ENCODE measurements at places on chromosomes 4 and X.

DNA sequence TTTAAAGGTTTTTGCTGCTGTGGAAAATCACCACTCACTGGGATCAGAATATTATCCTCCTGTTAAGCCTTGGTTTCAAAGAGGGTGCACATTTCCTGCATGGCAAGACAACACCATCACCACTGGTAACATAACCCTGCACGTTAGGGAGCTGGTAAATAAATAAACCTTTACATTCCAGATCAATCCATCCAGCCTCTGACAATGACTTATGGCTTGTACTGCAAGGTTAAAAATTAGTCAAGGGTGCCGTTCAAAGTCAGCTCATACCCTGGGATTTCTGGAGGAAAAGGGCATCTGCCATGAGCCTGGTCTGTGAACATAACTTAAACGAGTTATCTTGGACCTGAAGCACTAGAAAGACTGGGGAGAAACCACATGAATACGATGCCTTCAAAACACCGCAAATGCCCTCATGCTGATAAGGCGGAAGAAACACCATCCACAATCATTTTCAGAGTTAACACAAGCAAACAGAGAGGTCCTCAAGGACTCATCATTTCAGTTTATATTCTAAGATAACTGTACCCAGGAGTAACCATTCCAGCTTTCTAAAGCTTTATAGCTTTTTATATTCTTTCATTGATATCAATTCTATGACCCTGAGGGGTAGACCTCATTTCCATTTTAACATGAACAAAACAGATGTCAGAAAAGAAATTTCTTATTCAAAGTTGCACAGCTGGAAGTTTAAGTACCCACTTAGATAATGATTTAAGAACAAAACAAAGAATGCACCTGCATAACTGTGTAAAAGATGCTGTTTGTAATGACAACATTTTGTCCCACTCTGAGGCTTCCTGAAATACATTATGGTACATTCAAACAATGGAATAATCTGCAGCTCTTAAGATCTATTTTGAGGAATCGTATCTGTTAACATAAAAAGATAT is 103.1 kb downstream of the NPNT start:
- DNase-seq = no peak

- no peak for DNase-seq
Measured at GRCh38 chr4:20319825-20320612, 68.3 kb downstream of the SLIT2 start.

GRCh38 chr4:24846716-24847115 is 51.3 kb downstream of the SOD3 start:
- no peak for DNase-seq

DNA sequence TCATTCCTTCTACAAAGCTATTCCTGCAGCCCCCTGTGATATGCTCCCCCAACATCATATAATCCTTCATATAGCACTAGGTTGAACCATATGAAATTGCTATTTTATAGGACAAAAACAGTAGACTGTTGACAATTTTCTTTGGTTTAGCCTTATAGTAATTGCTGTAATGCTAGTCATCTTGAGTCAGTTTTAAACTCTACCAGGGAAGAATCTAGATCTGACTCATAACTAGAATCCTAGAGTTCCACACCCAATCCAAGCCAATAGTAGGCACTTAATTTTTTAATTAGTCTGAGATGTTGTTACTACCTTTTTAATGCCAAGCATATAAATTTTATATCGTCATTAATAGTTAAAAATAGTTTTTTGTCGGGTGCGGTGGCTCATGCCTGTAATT is 136.8 kb downstream of the CHRNA9 start:
- DNase-seq = no peak

- no peak for DNase-seq
Measured at GRCh38 chr4:126727461-126727860, 905.3 kb upstream of the INTU start.

DNA sequence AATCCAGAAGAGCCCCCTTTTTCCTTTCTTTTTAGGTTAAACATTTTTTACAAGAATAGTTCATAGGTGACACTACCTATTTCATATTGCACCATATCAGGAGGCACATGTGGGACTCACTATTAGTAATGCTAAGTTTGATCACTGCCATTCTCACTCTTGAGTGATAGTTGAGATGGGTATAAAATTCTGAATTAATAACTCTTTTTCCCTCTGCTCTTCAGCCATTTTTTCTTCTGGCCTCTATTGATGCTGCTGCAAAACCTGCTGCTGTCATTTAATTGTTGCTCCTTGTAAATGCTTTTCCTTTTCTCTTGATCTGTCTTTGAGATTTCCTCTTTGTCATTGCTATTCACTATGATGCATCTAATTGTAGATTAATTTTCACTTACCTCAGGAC is 482.0 kb downstream of the MID1IP1 start:
- no peak for DNase-seq

GRCh38 chr4:40149960-40150385 is 46.9 kb upstream of the RHOH start:
- peak; percentile 75 for DNase-seq

DNA sequence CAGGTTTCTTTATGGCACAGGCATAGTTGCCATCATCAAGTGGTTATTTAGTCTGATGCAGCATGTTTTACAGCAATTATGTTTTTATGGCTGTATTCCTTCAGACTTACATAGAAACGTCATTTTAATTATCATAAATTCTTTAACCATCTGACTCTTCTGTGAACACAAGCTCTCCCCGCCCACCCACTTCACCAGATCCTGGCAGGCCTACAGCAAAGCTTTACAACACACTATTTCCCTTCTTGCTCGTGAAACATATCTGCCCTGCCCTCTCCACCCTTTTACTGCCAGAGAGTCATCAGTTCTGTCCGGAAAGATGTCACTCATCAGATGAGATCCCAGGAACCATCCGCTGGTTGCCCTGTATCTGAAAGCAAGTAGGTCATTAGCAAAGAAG is 120.5 kb downstream of the HS6ST2 start:
- DNase-seq = no peak

DNA sequence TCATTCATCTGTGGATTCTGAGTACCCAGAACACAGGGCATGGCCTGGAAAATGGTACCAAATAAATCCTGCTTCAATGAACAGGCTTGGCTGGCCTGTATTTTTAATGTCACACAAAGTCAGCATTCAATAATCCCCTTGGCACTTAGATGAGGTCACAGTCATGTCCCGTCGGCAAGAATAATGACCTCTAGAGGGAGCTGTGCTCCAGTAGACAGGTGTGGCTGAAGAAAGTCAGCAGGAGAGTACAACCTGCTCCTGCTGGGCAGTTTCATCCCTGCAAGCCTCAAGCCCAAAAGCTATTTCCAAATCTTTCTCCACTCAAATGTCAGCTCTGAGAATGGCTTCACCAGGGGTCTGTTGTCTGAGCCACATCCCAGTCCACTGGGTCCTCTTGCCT is 404.0 kb upstream of the F9 start:
- peak; percentile 4 for DNase-seq

GRCh38 chr4:173138624-173139023 is 30.0 kb upstream of the GALNT7 start:
- no peak for DNase-seq

DNA sequence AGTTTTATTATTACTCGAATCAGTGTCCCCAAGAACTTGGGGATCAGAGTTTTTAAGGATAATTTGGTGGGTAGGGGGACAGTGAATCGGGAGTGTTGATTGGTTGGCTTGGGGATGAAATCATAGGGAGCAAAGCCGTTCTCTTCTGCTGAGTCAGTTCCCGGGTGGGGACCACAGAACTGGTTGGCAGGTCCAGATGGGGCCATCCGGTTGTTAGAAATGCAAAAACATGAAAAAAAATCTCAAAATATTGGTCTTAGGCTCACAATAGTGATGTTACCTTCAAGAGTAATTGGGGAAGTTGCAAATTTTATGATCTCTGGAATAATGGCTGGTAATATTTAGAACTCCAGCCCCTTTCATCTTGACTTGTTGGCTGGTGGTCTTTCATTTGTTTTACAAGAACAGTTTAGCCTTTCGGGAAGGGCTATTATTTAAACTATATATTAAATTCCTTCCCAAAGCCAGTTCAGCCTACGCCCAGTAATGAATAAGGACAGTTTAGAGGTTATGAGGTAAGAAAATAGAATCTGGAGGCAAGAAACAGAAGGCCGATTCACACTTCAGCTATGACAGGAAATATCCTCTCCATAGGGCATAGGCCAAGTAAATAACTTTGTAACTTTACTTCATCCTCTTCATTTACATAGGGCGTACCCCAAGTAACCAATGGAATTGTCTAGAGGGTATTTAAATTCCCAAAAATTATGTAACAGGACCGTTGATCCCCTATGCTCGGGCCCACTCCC is 164.1 kb upstream of the STS start:
- no peak for DNase-seq

GRCh38 chrX:136528645-136529315 is 3.2 kb upstream of the VGLL1 start:
- no peak for DNase-seq

- no peak for DNase-seq
Measured at GRCh38 chrX:140132937-140133336, 167.6 kb upstream of the CXorf66 start.

DNA sequence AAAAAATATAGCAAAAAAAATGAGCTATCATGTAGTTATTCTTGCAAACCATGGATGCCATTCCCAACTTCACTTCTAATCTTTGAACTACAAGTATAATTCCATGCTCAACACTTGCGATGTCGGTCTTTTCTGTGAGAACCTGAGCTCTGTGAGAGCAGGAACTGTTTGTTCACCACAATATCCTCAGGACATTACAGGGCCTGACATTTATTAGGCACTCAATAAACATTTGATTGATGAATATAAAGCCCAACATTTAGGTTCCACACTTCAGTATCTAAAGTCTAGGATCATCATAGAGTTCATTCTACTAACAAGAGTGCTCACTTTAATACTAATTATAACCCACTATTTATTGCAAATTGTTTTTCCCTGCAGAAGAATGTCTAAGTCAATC is 211.6 kb upstream of the FAM241A start:
- DNase-seq = no peak

DNA sequence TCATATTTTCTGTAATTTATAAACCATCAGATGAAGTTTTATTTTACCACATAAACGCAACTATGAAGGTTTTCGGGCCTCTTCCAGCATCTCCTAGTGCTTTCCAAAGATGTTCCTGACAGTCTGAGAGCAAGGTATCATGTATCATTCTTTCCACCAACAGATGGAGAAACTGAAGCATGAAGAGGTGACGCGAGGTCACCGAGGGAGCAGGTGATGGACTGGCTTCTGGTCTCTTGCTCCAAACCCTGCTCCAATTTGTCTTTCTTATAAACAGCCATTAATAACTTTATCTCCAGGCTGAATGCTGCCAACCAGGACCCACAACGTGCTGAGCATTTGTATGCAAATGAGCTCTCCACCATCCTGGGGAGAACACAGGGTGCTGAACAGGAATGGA is 86.3 kb upstream of the MAML3 start:
- peak; percentile 35 for DNase-seq

DNA sequence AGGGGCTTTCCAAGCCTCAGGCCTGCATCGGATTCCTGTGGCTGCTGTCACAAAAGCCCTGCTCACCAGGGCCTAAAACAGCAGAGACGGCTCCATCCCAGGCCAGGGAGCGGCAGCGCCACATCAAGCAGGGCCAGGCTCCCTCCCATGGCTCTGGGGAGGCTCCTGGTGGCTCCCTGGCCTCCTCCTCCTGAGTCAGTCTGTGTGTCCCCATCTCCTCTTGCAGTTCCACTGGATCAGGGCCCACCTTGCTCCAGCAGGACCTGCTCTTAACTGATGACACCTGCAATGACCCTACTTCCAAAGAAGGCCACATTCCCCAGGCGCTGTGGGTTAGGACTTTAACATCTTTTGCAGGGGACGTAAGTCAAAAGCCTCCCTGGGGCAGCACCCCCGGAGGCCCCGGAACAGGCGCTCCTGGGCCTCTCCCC is 51.9 kb downstream of the CPZ start:
- no peak for DNase-seq

GRCh38 chrX:43500246-43500645 is 155.9 kb upstream of the MAOA start:
- no peak for DNase-seq

GRCh38 chr4:20681271-20681670 is 19.0 kb upstream of the PACRGL start:
- DNase-seq = no peak

GRCh38 chr4:37964734-37965457 is 4.7 kb downstream of the PTTG2 start:
- no peak for DNase-seq

DNA sequence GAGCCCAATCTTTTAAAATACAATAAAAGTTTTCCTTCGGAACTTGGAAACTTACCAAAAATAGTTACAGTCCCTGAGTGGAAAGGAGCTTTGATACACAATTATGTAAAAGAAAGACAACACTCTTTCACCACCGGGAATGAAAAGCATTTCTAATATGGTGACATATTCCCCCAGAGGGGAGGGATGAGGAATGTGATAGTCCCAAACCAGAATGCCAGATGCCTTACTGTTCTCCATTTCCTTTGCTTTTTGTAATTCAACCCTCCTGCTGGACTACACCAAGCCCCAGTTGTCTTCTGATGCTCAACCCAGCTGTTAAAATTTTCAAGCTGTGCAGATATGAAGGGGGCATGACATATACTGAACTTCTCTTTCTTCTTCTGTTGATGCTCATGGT is 4.1 kb downstream of the PRIMPOL start:
- no peak for DNase-seq

DNA sequence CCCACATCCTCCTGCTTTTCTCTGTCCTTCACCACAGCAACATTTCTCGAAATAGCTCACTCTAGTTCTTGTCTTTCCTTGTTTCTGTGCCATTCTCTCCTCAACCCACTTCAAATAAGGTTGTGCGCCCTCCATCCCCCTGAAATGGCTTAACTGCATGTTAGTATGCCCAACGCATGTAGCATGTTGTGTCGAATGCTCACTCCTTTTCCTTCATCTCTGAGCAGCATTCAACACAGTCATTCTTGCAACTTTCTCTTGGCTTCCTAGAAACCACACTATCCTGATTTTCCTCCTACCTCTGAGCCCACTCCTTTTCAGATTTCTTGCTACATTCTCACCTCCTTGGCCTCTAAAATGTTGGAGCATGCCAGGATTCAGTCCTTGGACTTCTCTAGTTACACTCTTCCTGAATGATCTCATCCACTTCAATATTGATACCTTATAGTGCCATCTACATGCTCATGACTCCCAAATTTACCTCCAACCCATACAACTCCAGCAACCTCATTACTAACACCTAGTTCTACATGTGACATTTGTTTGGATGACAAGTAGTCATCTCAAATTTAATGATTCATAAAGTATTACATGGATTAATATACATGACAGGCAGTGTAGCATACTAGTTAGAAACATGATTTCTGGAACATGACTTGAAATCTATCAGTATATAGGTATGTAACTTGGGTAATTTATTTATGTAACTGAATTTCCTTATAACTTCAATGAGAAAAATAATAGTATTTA is 22.3 kb downstream of the RBMX start:
- DNase-seq = no peak
